ENCODE measurements at places on chromosomes 13 and 19.

DNA sequence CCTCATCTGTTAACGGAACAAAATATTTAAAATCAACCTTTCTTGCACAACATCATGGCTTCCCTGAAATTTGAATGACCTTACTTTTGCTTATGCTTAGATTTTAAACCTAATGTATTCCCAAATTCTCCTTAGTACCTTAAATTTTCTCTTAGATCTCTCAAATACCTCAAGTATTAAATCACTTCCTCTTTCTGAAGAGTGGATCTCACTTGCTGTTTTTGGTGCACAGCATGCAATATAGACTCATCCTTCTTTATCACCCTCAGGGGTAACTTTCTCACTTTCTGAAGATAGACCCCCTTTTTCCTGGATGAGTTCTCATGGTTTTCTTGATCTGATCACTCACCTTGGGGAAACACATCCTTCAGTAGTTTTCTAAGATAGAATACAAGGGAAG, 871.7 kb downstream of the DACH1 start:
- DNase-seq: no peak

GRCh38 chr13:79212064-79212619, 193.9 kb downstream of the RBM26 start:
- no peak for DNase-seq

DNA sequence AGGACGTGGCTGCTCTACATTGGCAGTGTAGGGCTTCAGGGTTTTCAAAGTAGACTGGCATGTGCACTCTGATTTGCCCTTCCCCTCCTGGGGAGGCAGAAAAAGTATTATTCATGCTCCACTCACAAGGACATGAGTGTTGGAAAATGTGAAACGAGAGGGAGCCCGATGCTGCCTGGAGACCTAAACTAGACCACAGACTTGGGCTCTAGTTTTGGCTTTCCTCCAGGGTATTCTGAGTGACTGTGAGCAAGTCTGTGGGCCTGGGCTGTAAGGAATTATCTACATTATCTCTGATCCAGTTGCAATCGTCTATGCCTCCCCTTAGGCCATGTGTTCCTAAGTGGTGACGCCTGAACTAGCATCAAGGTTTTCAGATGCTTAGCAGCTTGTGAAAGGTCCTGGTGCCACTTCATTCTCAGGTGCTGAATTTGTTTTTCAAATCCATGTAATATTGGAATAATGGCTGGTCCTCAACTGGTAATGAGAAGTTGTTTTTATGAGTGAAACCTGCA, 55.0 kb downstream of the MRPL57 start:
- DNase-seq: no peak

GRCh38 chr13:40456397-40456953, 210.0 kb downstream of the FOXO1 start:
- DNase-seq: no peak
